ENCODE measurements at places on chromosomes 5 and 9.

DNA sequence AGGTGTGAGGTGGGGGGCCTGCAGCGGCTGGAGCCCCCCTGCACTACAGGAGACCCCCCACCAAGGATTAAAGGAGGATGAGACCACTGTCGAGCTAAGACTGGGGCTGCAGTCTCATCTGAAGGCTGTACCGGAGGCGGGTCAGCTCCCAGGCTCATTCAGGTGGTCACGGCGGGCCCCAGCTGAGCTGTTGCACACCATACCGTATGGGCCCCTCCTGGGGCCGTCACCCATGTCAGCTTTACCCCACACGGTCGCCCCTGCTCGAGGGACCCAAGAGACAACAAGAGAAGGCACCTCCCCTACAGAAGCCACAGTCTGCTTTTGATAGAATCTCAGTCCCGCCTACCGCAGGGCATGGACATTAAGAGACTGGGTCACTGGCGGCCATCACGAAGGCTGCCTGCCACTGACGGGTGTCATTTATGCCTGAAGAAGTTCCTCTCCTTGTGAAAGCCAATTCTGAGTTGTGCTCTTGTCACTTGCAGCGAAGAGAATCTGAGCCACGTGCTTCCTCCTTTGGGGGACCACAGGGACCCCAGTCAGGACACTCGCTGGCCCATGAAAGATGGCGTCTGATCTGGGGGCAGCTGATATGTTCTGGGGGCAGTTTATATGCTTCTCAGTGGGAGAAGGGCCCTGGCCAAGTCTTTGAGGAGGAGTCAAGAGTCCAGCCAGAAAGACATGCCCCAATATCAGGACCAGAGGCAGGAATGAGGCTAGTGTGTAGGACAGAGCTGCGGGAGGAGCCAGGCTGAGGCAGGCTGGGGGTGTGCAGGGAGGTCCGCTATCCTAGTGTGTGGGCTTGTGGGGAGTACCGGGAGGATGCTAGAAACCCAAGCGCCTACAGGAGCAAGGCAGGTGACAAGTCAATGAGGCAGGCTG lies 102.4 kb downstream of the ZNF354C start:
- no peak for DNase-seq

DNA sequence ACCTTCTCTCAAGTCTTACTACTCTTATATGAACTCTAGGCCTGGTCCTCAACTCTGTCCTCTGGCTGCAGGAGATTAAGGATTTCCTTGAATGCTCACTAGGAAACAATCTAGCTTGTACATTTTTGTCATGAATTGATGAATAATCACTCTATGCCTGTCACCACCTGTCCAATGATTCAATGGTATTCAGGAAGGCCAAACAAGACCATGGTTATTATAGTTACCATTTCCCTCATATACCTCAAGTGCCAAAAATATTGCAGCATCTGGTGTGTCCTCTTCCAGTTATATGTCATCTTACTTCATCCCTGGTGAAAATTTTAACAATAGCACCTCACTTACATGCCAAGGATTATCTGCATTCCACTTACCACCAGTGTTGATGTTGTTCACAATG lies 179.0 kb upstream of the MOCS2 start:
- DNase-seq, result no peak

DNA sequence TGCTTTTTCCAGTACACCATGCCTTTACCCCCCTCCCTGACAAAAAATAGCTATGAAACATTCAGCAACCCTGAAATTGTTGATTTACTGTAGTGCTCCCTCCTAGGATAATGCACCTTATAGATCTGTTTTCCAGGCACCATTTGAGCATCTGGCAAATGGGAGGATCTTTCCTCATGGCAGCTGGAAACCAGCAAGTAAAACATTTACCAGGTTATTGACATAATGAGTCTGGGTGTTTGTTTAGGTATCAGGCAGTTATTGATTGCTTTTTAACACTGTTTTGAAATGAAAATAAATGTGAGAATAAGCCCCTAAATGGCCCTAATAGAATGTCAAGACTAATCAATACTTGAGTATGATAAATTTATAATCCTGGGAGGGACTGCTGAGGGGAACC lies 57.3 kb upstream of the KLF4 start:
- DNase-seq, result no peak

DNA sequence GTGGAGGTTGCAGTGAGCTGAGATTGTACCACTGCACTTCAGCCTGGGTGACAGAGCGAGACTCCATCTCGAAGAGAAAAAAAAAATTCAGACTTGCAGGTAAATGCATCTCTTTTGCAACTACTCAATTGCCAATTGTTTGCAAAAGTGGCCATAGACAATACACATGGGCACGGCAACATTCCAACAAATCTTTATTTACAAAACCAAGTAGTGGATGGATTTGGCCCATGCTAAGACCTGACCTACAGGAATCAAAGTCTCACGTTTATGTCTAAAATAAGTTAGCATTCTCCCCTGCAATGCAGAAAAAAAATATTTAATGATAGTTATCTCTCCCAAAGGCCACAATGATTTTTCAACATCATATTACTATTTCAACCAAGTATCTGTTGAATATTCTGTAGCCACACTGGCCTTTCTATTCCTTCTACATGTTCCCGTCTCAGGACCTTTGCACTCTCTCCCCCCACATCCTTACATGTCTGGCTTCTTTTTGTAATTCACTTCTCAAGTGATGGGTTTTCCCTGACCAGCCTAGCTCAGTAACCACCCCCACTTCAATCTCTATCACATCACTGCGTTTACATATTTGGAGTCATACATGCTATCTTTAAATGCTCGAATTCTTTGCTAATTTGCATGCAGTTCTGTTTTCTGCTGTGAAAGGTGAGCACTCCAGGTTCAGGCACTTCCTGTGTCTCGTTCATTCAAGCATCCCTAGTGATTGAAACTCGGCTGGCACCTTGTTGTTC lies 54.2 kb downstream of the FNBP1 start:
- no peak for DNase-seq

GRCh38 chr5:158910782-158911692 lies 188.7 kb downstream of the EBF1 start:
- no peak for DNase-seq

DNA sequence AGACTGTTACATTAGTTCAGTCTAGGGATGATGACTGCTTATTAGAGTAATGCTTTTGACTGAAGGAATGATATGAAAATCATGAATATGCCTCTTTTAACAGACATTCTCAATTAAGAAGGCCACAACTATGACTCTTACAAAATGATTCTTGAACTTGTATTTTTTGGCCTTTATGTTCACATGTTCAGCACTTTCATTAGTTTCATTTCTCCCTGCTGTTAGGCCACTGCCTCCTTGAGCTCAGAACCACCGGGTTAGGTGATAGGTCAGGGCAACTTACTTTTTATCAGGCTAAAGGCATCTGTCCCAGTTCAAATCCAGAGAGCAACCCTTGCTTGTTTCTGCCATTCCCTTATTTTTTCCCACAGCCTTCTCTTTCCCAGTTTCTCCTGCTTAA lies 235.2 kb upstream of the ELL2 start:
- DNase-seq, result no peak

DNA sequence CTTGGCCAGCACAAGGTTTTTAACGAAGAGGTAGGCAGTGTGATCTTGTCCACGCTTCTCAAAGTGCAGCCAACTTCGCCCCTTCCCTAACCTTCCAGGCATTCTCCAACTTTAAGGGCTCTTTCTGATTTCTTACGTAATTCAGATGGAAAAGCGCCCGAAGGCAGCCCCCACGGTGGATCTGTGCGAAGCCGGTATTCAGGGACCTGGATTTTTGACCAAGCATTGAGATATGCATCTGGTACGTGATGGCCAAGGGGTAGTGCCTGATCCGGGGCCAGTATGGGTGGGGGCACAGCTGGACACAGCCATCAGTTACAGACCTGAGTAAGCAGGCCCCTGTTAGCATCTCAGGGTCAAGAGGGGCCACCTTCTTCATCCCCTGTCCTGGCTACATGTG lies 80.0 kb downstream of the AMBP start:
- DNase-seq, result no peak

- DNase-seq, result no peak
These were observed 336.7 kb downstream of the FAM170A start for GRCh38 chr5:119966028-119966427.
